Peyer's patch (tissue), 4 donors: ENCODE measurements at places on chromosomes 3 and 15. TPM values are rescaled to one million over a fixed set of nuclear protein-coding genes. Genes with fewer than 3 reads are reported as not detected.

DNA sequence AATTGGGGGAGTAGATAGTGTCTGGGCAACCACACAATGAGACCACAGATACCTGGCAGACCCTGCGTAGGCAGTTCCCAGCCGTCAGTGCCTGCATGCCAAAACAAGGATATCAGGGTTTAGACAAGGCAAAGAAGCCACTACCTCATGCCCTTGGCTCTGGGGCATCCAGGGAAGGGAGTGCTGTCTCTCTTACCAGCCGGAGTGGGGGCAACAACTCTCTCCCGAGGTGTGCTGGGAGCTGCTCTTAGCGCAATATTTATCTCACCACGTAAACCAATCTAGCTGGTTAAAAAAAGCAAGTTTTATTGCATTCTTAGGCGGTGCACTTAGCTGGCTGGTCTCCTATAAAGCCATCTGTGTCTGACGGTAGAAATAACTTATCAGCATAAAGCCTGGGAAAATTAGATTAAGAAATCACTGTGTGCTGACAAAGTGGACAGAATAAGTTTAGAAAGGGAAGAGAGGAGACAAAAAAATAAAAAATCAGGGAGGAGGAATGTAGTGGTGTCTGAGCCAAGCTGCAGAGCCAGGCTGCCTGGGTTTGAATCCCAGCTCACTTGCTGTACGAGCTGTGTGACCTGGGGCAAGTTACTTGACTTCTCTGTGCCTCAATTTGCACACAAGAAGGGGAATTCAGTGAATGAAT is 273.2 kb downstream of the PDZRN3 start:
- H3K4me3 ChIP-seq = no peak overlapping the region
- no peaks in the 10 kb centered on the region for H3K4me1 ChIP-seq
- H3K36me3 ChIP-seq = no peaks in the 10 kb centered on the region

- H3K27me3 ChIP-seq = no peaks in the 10 kb centered on the region
- H3K4me3 ChIP-seq = no peak overlapping the region
- no peak for DNase-seq
- no peaks in the 10 kb centered on the region for H3K4me1 ChIP-seq
- no peak overlapping the region for H3K27ac ChIP-seq
Measured at GRCh38 chr3:7144697-7145308, 283.9 kb downstream of the GRM7 start.

GRCh38 chr3:49377483-49377882 is 19.3 kb upstream of the GPX1 start:
- H3K4me1 ChIP-seq = peaks cover 8% of the 10 kb centered on the region
- H3K36me3 ChIP-seq = peaks cover 31% of the 10 kb centered on the region
- no peak overlapping the region for H3K4me3 ChIP-seq
- H3K27me3 ChIP-seq = no peaks in the 10 kb centered on the region

GRCh38 chr3:9866639-9867038 is 13.4 kb downstream of the CIDEC start:
- H3K4me1 ChIP-seq = peaks cover 19% of the 10 kb centered on the region
- H3K27me3 ChIP-seq = no peaks in the 10 kb centered on the region
- H3K36me3 ChIP-seq = no peaks in the 10 kb centered on the region
- no peak overlapping the region for H3K4me3 ChIP-seq
- H3K27ac ChIP-seq = peak overlapping the region; percentile 7

DNA sequence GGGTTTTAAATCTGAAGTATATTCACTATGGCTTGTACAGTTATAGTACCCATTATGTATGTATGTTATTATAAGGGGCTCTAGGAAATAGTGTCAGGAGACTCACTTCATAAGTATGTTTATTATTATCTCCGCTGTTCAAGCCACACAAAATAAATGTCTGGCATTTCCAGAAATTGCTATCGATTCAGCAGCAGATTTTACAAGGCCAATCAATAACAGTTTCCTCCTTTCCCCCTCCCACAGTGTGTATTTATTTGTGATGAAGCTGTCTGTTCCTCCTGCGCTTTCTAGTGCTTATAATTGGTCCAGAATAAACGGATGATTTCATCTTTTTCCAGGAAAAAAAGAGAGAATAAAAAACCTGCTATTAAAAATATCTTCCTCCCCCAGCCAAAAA is 134.2 kb upstream of the LPP start:
- H3K4me1 ChIP-seq = no peaks in the 10 kb centered on the region
- H3K27ac ChIP-seq = no peak overlapping the region

The MLF1 gene
- total RNA-seq = not detected

The ZNF662 gene
- total RNA-seq = 7.1 TPM

The RTP1 gene
- total RNA-seq = not detected
